ENCODE measurements at places on chromosomes 1 and 21. TPM values are rescaled to one million over a fixed set of nuclear protein-coding genes. Genes with fewer than 3 reads are reported as not detected.

DNA sequence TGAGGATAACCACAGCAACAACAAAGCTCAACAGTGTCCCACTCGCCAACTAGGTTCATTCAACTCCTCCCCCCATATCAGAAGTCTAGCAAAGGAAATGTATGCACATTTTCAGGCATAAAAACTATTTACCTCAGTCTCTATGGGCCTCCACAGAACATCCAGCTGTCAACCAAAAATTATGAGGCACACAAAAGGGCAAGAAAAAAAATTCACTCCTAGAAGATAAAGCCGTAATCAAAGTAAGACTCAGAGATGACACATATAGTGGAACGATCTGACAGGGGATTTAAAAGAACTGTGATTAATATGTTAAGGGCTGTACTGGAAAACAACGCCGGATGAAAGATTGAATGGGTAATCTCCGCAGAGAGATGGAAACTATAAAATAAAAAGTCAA is 158.7 kb downstream of the NTPCR start:
- H3K36me3 ChIP-seq: peaks cover 21% of the 10 kb centered on the region
- no peak for DNase-seq
- H3K4me1 ChIP-seq: peaks cover 36% of the 10 kb centered on the region
- no peaks in the 10 kb centered on the region for H3K27me3 ChIP-seq

- no peak overlapping the region for H3K4me3 ChIP-seq
- H3K36me3 ChIP-seq: peaks cover 12% of the 10 kb centered on the region
- H3K27me3 ChIP-seq: no peaks in the 10 kb centered on the region
- H3K4me1 ChIP-seq: peaks cover 7% of the 10 kb centered on the region
- DNase-seq: no peak
These were observed 68.9 kb downstream of the KIAA0319L start for GRCh38 chr1:35488336-35488735.

DNA sequence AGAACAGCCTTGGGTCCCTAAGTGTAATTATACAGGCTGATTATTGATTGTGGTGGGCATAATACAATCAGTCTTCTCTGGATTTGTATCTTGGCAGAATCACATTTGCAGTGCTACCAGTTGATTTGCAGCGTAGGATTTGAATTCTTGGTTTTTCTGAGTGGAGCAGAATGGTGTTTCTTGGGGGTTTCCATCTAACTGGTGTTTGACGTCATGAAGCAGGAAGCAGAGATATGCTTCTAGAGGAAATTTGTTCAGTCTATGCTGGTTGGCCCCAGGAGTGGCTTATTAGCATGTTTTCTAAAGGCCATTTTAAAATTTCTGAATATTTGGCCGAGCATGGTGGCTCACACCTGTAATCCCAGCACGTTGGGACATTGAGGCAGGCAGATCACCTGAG is 3.4 kb downstream of the CTTNBP2NL start:
- peak overlapping the region; percentile 80 for H3K4me3 ChIP-seq
- no peak for DNase-seq
- peak overlapping the region; percentile 32 for H3K27ac ChIP-seq
- peaks cover 43% of the 10 kb centered on the region for H3K4me1 ChIP-seq
- no peaks in the 10 kb centered on the region for H3K27me3 ChIP-seq

Gene DEGS1
- total RNA-seq: 51.9 TPM

Gene SELL
- not detected for total RNA-seq

All from type B pancreatic cell (in vitro differentiated cells).